ENCODE measurements at places on chromosomes 1 and 21. TPM values are rescaled to one million over a fixed set of nuclear protein-coding genes. Genes with fewer than 3 reads are reported as not detected.

VCAM1 gene
- total RNA-seq = 27.8 TPM

SPRR1B gene
- total RNA-seq = not detected

PGBD5 gene
- 0.99 TPM for total RNA-seq

HFM1 gene
- 3.0 TPM for total RNA-seq

DNA sequence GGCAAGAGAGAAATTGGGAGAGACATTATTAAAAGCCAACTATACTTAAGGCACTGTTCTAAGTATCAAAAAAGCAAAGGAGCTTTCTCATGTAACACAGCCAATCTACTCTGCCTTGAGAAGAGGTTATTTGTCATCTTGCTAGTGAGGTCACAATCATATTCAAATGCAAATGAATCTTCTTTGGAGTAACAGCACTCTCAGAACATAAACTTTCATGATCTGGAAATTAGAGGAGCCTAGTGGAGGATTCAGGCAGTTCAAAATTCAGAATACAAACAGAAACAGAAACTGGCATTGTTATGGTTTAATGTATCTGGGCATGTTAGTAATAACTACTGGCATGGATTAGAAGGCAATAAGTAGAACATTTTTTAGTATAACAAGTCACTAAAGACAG is 57.4 kb downstream of the ARID4B start:
- DNase-seq = no peak

- DNase-seq = no peak
These were observed 44.8 kb upstream of the KAZN start for GRCh38 chr1:14553711-14554110.

- DNase-seq = no peak
These were observed 109.4 kb downstream of the GIPC2 start for GRCh38 chr1:78155121-78155520.

- DNase-seq = no peak
These were observed 70.9 kb downstream of the APP start for GRCh38 chr21:26099610-26100219.

- no peak for DNase-seq
These were observed 20.3 kb upstream of the SH3BGRL3 start for GRCh38 chr1:26259578-26259977.

DNA sequence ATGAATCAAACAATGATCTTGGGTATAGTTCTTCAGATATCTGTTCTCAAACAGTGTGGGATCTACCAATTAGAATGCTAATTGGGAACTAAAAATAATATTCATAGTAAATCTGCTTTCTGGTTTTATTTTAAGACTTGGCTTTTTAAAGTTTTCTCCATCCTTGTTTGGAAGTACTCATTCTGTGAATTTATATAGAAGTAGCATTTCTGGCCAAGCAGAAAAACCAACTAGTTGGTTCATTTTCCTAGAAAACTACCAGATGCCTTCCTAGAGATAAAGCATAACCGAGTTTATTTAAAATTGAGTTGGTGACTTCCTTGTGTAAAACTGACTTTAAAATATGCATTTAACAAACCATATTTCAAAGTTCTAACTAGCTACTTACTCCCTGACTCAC is 48.8 kb downstream of the DNM3 start:
- DNase-seq = no peak

- DNase-seq = no peak
These were observed 28.1 kb downstream of the RNF187 start for GRCh38 chr1:228515200-228515834.

DNA sequence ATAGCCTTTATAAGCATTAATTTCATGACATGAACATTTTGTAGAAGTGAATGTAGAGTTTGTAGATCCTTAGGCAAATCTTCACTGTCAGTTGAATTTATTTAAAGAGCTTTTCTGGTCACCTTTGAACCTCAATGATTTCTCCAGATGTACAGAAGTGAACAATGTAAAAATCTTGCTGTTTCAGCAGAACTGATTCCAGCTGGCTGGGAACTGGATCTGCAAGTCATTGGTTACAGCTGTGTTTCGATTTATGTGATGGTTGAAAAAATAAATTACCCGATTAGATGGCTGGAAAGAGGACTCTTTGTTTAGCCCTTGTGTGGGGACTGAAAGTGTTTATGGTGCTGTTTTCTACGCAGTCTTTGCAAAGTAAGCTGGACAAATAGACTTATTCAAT is 849.8 kb downstream of the USP25 start:
- DNase-seq = no peak

GRCh38 chr1:183200451-183200850 is 14.4 kb downstream of the LAMC2 start:
- no peak for DNase-seq
